ENCODE measurements at places on chromosomes 7 and 10. TPM values are rescaled to one million over a fixed set of nuclear protein-coding genes. Genes with fewer than 3 reads are reported as not detected.
A peak's percentile ranks its signal among the peaks of the same experiment; 100 is the strongest.

DNA sequence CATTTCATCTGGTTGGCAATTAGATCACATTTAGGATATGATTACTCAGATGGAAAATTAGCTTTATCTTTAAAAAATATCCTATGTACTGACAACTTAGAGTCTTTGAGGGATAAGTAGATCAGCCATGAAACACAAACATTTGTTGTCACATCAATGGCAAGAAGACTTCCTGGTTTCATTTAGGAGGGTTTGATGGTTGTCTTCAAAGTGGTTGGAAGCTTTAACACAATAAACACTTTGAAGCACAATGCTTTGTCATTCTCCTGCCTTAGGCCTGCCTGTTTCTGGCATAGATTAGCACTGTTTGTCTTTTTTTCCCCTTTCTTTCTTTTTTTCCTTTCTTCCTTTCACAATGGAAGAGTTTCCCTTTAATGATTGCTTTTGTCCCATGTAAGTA, 20.5 kb downstream of the INHBA start:
- DNase-seq: no peak
- no peak overlapping the region for H3K4me3 ChIP-seq
- H3K4me1 ChIP-seq: no peaks in the 10 kb centered on the region
- no peak overlapping the region for H3K27ac ChIP-seq

The PROSER2 gene
- total RNA-seq: 4.8 TPM

GRCh38 chr7:12385364-12385786, 18.3 kb downstream of the VWDE start:
- DNase-seq: no peak
- no peak overlapping the region for H3K27ac ChIP-seq

The ASB10 gene
- total RNA-seq: not detected

GRCh38 chr10:36773652-36774051, 351.7 kb upstream of the ANKRD30A start:
- no peaks in the 10 kb centered on the region for H3K4me1 ChIP-seq
- no peak overlapping the region for H3K4me3 ChIP-seq
- no peaks in the 10 kb centered on the region for H3K36me3 ChIP-seq
- H3K27ac ChIP-seq: no peak overlapping the region
- DNase-seq: no peak
- no peaks in the 10 kb centered on the region for H3K27me3 ChIP-seq

- no peaks in the 10 kb centered on the region for H3K4me1 ChIP-seq
- no peaks in the 10 kb centered on the region for H3K27me3 ChIP-seq
- no peaks in the 10 kb centered on the region for H3K36me3 ChIP-seq
- H3K27ac ChIP-seq: no peak overlapping the region
- DNase-seq: no peak
These were observed 61.6 kb upstream of the WDR11 start for GRCh38 chr10:120789303-120790203.

- peak overlapping the region; percentile 97 for H3K27ac ChIP-seq
- no peak overlapping the region for H3K4me3 ChIP-seq
- H3K36me3 ChIP-seq: no peaks in the 10 kb centered on the region
These were observed 44.9 kb downstream of the PPP1R3C start for GRCh38 chr10:91587710-91588638.

The AOC1 gene
- total RNA-seq: 0.75 TPM

DNA sequence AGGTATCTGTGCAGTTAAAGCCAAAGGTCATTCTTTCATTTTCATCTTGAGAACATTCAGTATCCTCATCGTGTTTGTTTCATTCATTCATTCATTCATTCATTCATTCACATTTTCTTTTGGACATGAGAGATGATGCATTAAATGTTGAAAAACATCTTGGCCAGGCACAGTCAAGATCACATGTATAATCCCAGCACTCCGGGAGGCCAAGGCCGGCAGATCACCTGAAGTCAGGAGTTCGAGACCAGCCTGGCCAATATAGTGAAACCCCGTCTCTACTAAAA, 34.3 kb downstream of the APBB1IP start:
- no peak overlapping the region for H3K4me3 ChIP-seq
- no peaks in the 10 kb centered on the region for H3K27me3 ChIP-seq
- no peak overlapping the region for H3K27ac ChIP-seq
- no peak for DNase-seq
- H3K4me1 ChIP-seq: no peaks in the 10 kb centered on the region
- H3K36me3 ChIP-seq: no peaks in the 10 kb centered on the region

The POLR2J2 gene
- not detected for total RNA-seq

The EPHB6 gene
- 13.1 TPM for total RNA-seq

DNA sequence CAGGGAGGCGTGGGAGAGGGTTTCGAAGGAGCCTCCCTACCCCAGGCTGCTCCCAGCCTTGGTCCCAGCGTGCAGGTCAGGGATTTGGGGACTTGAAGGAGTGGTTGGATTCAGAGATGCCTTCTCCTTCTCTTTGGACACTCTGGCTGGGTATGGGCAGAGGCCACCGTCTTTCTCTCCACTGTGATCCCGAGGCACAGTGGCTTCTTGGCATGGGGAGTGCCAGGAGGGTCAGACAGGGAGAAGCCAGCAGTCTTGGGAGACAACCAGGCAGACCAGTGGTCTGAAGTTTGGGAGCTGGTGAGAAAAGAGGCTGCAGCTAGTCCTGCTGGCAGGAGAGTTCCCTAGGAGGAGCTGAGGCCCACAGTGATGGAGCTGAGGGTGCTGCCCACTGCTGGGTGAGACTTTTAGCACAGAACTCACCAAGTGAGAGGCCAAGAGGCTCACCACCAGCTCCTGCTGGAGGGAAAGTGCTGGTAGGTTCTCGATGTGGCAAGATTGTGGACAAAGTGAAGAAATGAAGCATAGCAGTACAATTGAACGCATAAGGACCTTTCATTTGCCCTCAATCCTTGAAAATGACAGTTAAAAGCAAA, 35.2 kb upstream of the WDFY4 start:
- no peak for DNase-seq
- no peaks in the 10 kb centered on the region for H3K36me3 ChIP-seq
- no peak overlapping the region for H3K27ac ChIP-seq
- H3K4me1 ChIP-seq: no peaks in the 10 kb centered on the region
- H3K27me3 ChIP-seq: no peaks in the 10 kb centered on the region
- no peak overlapping the region for H3K4me3 ChIP-seq

- H3K27ac ChIP-seq: no peak overlapping the region
- H3K36me3 ChIP-seq: no peaks in the 10 kb centered on the region
- H3K27me3 ChIP-seq: no peaks in the 10 kb centered on the region
- H3K4me1 ChIP-seq: no peaks in the 10 kb centered on the region
- H3K4me3 ChIP-seq: no peak overlapping the region
These were observed 89.2 kb upstream of the MKLN1 start for GRCh38 chr7:131238347-131238931.

- no peak overlapping the region for H3K4me3 ChIP-seq
- H3K27ac ChIP-seq: no peak overlapping the region
- no peak for DNase-seq
- no peaks in the 10 kb centered on the region for H3K4me1 ChIP-seq
- no peaks in the 10 kb centered on the region for H3K27me3 ChIP-seq
These were observed 541.6 kb upstream of the NRP1 start for GRCh38 chr10:33875924-33876583.

GRCh38 chr10:29237786-29238185, 51.1 kb upstream of the LYZL1 start:
- H3K4me1 ChIP-seq: no peaks in the 10 kb centered on the region
- H3K4me3 ChIP-seq: no peak overlapping the region
- DNase-seq: no peak
- no peak overlapping the region for H3K27ac ChIP-seq

- H3K4me1 ChIP-seq: peaks cover 31% of the 10 kb centered on the region
- H3K27ac ChIP-seq: no peak overlapping the region
- H3K4me3 ChIP-seq: no peak overlapping the region
These were observed 32.1 kb downstream of the PFKP start for GRCh38 chr10:3099291-3100092.

GRCh38 chr7:144459635-144460034, 56.1 kb upstream of the NOBOX start:
- H3K27me3 ChIP-seq: no peaks in the 10 kb centered on the region
- no peak overlapping the region for H3K4me3 ChIP-seq
- no peaks in the 10 kb centered on the region for H3K36me3 ChIP-seq
- no peak for DNase-seq
- no peak overlapping the region for H3K27ac ChIP-seq

GRCh38 chr10:103423748-103424147, 27.3 kb downstream of the PDCD11 start:
- H3K27me3 ChIP-seq: no peaks in the 10 kb centered on the region
- DNase-seq: no peak
- H3K27ac ChIP-seq: no peak overlapping the region

DNA sequence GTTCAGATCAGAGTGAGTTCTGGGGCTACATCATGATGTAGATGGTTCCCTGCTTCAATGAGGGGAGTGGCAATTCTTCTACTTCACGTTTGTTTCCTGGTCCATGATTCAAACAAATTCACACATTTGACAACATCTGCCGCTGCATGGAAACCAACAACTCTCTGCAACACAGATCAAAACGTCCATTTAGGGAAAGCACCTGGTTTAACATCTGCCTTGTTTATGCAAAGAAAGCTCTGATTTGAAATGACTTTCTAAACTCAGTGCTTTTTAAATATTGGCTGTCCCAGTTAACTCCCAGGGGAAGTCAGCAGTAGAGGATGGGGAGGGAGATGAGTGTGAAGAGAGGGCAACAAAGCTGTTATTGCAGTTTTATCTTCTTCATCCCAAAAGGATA, 93.8 kb downstream of the GAD2 start:
- H3K27ac ChIP-seq: no peak overlapping the region
- no peaks in the 10 kb centered on the region for H3K36me3 ChIP-seq
- H3K27me3 ChIP-seq: no peaks in the 10 kb centered on the region
- no peaks in the 10 kb centered on the region for H3K4me1 ChIP-seq
- no peak overlapping the region for H3K4me3 ChIP-seq

The HNRNPA2B1 gene
- 57.0 TPM for total RNA-seq
